Dorsolateral prefrontal cortex (tissue), 122 donors: ENCODE measurements at places on chromosomes 12 and 14.

DNA sequence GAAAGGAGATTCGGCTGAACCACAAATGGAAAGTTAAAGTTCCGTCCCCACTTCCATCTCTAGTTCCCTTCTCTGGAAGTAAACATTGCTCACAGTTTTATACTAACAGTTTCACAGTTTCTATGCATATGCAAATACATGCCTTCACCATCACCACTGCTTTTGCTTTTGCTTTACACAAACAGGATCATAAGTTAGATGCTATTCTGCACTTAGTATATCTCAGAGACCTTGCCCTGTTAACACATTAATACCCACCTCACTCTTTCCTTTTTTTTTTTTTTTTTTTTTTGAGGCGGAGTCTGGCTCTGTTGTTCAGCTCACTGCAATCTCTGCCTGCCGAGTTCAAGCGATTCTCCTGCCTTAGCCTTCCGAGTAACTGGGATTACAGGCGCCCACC lies 890 bp downstream of the TEP1 start:
- DNase-seq, result no peak

DNA sequence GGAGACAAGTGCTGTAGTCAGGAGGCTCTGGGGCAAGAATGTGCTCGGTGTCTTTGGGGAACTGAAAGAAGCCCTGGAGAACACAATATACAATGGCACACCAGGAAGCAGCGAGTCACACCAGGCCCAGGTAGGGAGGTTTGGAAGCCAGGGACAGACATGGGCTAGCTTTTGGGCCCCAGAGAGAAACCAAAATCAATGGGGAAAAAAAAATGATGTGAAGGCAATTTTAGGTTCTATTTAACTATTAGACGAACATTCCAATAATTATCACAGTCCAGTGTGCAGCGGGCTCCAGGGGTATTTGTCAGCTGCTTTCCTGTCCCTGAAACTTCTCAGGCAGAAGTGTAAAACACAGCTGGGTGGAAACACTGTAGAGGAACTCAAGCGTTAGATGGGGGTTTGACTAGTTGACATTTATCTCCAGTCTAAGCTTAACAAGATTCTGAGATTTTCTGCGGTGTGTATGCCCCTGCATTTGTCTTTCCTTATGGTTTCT lies 21.8 kb upstream of the EGLN3 start:
- no peak for DNase-seq

- no peak for DNase-seq
Observed at GRCh38 chr12:49885118-49885517, 18.6 kb downstream of the FAIM2 start.

DNA sequence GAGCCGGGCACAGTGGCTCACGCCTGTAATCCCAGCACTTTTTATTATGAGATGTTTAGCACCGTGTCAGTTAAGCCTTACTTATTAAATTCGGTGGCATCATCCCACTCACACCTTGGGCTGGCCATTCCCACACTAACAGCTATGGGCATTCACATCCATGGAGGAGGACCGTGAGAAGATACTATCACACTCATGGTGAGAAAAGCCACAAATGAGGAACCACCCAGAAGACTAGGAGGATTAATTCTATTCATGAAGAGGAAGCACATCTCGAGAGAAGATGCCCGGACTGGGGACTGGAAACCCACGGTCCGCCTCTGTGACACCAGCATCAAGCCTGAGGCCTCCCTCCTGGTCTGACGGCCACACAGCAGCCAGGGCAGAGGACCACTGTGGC lies 4.9 kb downstream of the CDC42BPB start:
- DNase-seq, result no peak

GRCh38 chr12:123973552-123974341 lies 732 bp downstream of the ZNF664 start:
- DNase-seq, result peak; percentile 42

GRCh38 chr14:46063872-46064271 lies 587.7 kb downstream of the RPL10L start:
- no peak for DNase-seq
